ENCODE measurements at places on chromosomes 1 and 21. TPM values are rescaled to one million over a fixed set of nuclear protein-coding genes. Genes with fewer than 3 reads are reported as not detected.

- DNase-seq: no peak
Observed at GRCh38 chr1:202498542-202498941, 150.0 kb downstream of the PPP1R12B start.

DNA sequence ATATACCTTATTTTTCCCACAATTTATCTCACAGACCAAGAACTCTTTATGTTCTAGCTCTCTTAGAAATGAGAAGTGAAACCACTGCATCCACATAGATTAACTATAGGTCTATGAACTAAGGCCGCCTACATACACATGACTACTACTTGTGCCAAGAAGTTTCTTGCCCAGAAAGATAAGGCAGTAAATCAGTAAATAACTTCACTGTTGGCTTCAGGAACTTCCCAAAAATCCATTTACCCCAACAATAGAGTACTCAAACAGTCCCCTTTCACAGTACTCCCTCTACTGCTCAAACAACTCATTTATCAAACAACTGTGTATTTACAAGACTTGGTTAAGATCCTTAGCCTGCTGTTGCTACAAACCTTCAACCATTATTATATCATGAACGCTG lies 96.5 kb downstream of the NME7 start:
- DNase-seq: no peak

- peak; percentile 78 for DNase-seq
Observed at GRCh38 chr1:16984717-16985116, 4.3 kb upstream of the MFAP2 start.

GRCh38 chr1:106181866-106182265 lies 874.6 kb upstream of the PRMT6 start:
- no peak for DNase-seq

DNA sequence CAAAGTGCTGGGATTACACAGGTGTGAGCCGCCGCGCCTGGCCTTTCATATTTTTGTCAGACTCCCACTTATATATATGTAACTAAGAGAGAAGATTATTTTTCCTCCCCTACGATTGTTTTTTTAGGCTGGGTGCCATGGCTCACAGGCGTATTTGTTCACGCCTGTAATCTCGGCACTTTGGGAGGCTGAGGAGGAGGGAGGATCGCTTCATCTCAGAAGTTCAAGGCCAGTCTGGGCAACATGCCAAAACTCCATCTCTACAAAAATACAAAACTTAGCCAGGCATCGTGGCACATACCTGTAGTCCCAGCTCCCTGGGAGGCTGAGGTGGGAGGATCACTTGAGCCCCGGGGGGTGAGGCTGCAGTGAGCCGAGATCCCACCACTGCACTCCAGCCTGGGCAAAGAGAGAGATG lies 23.9 kb upstream of the ITLN2 start:
- DNase-seq: peak; percentile 21

DNA sequence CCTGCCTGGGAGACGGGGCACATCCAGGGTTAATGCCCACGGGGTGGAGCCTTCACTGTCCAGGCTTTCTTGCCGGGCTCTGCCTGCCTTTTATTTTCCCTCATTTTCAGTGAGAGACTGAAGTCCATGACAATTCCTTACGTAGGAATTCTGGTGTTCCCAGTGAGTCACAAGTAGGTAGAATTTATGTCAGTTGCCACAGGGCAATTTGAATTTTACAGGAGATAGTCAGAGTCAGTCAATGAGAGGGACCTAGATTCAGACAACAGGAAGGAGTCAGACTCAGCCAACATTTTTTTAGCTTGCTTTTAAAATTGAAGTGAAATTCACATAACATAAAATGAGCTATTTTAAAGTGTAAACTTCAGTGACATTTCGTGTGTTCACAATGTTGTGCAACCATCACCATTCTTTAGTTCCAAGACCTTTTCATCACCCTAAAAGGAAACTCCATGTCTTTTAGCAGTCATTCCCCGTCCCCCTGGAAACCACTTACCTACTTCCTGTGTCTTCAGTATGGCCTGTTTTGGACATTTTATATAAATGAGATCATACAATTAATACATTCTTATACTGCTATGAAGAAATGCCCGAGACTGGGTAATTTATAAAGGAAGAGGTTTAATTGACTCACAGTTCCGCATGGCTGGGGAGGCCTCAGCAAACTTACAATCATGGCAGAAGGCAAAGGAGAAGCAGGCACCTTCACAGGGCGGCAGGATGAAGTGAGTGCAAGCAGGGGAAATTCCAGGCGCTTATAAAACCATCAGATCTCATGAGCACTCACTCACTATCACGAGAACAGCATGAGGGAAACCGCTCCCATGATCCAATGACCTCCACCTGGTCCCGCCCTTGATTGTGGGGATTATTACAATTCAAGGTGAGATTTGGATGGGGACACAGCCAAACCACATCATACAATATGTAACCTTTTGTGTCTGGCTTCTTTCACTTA lies 14.6 kb downstream of the AJAP1 start:
- DNase-seq: no peak

The C1orf167 gene
- total RNA-seq: 4.1 TPM

The TSPEAR gene
- not detected for total RNA-seq

The BACE2 gene
- total RNA-seq: 103 TPM
